MM.1S (cell line): ENCODE measurements at places on chromosomes 11 and 22.

DNA sequence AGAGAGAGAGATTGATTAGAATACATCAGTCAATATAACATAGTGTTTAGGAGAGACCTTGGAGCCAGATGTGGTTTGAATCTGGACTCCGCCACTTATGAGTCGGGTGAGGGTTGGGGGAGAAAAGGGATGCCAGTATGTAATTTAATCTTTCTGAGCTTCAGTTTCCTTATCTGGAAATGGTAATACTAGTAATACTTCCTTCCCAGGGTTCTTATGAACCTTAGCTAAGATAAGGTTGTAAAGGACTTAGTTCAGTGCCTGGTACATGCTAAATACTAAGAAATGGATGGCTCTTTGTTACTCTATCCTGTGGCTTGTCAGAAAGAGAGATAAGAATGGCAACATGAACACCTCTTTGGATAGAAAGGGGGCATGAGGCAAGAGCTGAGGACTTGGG lies 226.1 kb upstream of the NARS2 start:
- no peak for DNase-seq
- H3K27me3 ChIP-seq: no peaks in the 10 kb centered on the region
- no peaks in the 10 kb centered on the region for H3K4me1 ChIP-seq
- no peaks in the 10 kb centered on the region for H3K36me3 ChIP-seq

GRCh38 chr11:46383404-46383758 lies 1.9 kb downstream of the MDK start:
- peaks cover 4% of the 10 kb centered on the region; the same call in 1 of the 2 replicates for H3K4me1 ChIP-seq
- no peak for DNase-seq
- H3K27ac ChIP-seq: no peak overlapping the region
- no peak overlapping the region for H3K4me3 ChIP-seq
- H3K27me3 ChIP-seq: peaks cover 62% of the 10 kb centered on the region

GRCh38 chr11:120985718-120986569 lies 38.0 kb upstream of the TBCEL start:
- no peaks in the 10 kb centered on the region for H3K4me1 ChIP-seq
- peak overlapping the region; percentile 33 for H3K4me3 ChIP-seq
- no peaks in the 10 kb centered on the region for H3K27me3 ChIP-seq
- H3K36me3 ChIP-seq: no peaks in the 10 kb centered on the region
- H3K27ac ChIP-seq: no peak overlapping the region

GRCh38 chr11:132453406-132453805 lies 1078.9 kb downstream of the OPCML start:
- H3K4me1 ChIP-seq: no peaks in the 10 kb centered on the region
- H3K36me3 ChIP-seq: no peaks in the 10 kb centered on the region
- H3K27me3 ChIP-seq: no peaks in the 10 kb centered on the region
- no peak for DNase-seq
- H3K27ac ChIP-seq: no peak overlapping the region

GRCh38 chr11:65425971-65426838 lies 3.6 kb downstream of the NEAT1 start:
- DNase-seq: peak; percentile 87
- no peaks in the 10 kb centered on the region for H3K27me3 ChIP-seq
- H3K36me3 ChIP-seq: no peaks in the 10 kb centered on the region
- H3K27ac ChIP-seq: peak overlapping the region; percentile 100

DNA sequence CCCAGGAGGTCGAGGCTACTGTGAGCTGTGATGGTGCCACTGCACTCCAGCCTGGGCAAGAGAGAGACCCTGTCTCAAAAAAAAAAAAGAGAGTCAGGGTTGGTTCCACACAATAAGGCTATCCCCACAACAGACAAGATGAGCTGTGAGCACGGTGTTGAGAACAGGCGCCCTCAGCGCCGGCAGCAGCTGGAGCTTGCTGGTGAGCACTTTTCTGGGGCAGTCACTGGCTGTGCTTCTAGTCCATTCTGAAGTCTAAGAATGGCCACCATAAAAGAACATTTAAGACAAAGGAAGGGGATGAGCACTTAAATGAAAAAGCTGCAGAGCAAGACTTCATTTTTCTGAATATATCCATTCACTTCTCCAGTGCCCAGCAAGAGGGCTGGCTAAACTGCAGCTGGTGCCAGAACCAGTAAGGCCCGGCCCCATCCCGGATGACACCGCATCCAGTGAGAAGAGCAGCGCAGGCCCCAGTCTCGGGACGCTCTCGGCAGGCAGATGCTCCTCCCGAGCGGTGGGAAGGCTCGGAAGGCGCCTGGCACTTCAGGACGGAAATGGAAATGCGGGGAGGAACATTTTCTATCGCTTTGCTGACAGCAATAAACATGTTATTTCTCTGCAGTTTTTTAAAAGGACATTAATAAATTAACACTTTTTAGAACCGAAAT lies 12.2 kb downstream of the TUBGCP6 start:
- no peak overlapping the region for H3K4me3 ChIP-seq
- no peaks in the 10 kb centered on the region for H3K36me3 ChIP-seq
- DNase-seq: no peak
- no peaks in the 10 kb centered on the region for H3K4me1 ChIP-seq
- H3K27ac ChIP-seq: no peak overlapping the region

DNA sequence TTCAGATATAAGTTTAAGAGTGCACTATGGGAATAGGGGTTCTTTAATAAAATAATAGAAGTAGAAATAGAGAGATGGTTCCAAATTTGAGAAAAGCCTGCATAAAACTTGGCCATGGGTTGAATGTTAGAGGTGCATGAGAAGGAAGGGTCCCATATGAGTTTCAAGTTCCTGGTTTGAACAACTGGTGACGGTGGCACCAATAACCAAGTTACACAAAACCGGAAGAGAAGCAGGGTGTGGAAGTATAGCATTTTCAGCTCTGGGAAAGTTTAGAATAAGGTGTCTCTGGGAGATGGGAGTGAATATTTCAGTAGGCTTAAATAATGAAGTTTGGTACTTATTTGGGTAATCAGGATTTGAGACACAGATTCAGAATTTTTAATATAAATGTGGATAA lies 2.4 kb downstream of the CASP1 start:
- DNase-seq: no peak
- no peak overlapping the region for H3K4me3 ChIP-seq
- peaks cover 14% of the 10 kb centered on the region; the same call in 1 of the 2 replicates for H3K4me1 ChIP-seq

GRCh38 chr22:45656577-45656976 lies 15.1 kb upstream of the ATXN10 start:
- peaks cover 18% of the 10 kb centered on the region for H3K27me3 ChIP-seq
- DNase-seq: no peak
- H3K4me1 ChIP-seq: no peaks in the 10 kb centered on the region
- no peaks in the 10 kb centered on the region for H3K36me3 ChIP-seq
- no peak overlapping the region for H3K4me3 ChIP-seq

- H3K4me3 ChIP-seq: no peak overlapping the region
- H3K36me3 ChIP-seq: no peaks in the 10 kb centered on the region
- H3K27me3 ChIP-seq: peaks cover 13% of the 10 kb centered on the region
- no peak overlapping the region for H3K27ac ChIP-seq
- H3K4me1 ChIP-seq: peaks cover 20% of the 10 kb centered on the region
Observed at GRCh38 chr11:67483831-67484665, 1.2 kb downstream of the AIP start.

DNA sequence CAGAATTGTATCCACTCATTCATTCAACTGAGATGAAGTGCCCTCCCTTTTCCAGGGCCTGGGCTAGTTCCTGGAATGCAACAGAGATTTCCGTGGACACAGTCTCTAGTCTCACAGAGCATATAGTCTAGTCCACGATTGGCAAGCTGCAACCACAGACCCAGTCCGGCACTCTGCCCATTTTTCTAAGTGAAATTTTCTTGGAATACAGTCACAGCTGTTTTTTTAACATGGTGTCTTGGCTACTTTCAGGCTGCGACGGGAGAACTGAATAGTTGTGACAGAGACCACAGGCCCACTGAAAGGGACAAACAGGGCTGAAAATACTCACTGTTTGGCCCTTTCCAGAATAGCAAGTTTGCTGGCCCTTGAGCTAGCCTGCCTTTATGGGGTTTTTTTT lies 29.2 kb downstream of the ALG12 start:
- no peak overlapping the region for H3K27ac ChIP-seq
- H3K4me1 ChIP-seq: no peaks in the 10 kb centered on the region
- H3K36me3 ChIP-seq: peaks cover 25% of the 10 kb centered on the region
- DNase-seq: no peak
